ENCODE measurements at places on chromosomes 2 and 18. TPM values are rescaled to one million over a fixed set of nuclear protein-coding genes. Genes with fewer than 3 reads are reported as not detected.

Gene IGFBP5
- 52.9 TPM for total RNA-seq

Gene ALLC
- total RNA-seq = not detected

Gene CCDC68
- total RNA-seq = 5.9 TPM

Gene MYO3B
- not detected for total RNA-seq

Gene MTX2
- 27.2 TPM for total RNA-seq

Gene CTLA4
- total RNA-seq = not detected

Gene TMEM17
- total RNA-seq = 0.47 TPM

Gene LYPD1
- 104 TPM for total RNA-seq

Gene FSHR
- total RNA-seq = not detected

Gene ANKAR
- total RNA-seq = 4.3 TPM

Gene SIGLEC15
- total RNA-seq = not detected

Gene SIX2
- under 0.01 TPM for total RNA-seq

Gene LOXL3
- total RNA-seq = 0.99 TPM

Gene MERTK
- 17.3 TPM for total RNA-seq

Gene FIGN
- 1.3 TPM for total RNA-seq

Gene ATP6V1C2
- total RNA-seq = not detected

Gene RAMP1
- total RNA-seq = 0.19 TPM

Gene PLEKHB2
- 101 TPM for total RNA-seq
